Kidney (tissue), 22 donors: ENCODE measurements at places on chromosomes 5 and 9. TPM values are rescaled to one million over a fixed set of nuclear protein-coding genes. Genes with fewer than 3 reads are reported as not detected.

The CORO2A gene
- 5.3 TPM for total RNA-seq

The TRIM36 gene
- 1.8 TPM for total RNA-seq

The FAM240B gene
- total RNA-seq, result not detected

The SPATA31A3 gene
- not detected for total RNA-seq

The ZNF483 gene
- total RNA-seq, result 14.5 TPM

The ANKDD1B gene
- 3.1 TPM for total RNA-seq

The UBAP2 gene
- total RNA-seq, result 33.1 TPM

The OLFML2A gene
- 12.2 TPM for total RNA-seq

The FAM221B gene
- total RNA-seq, result not detected

The CD74 gene
- 2,003 TPM for total RNA-seq

The PITX1 gene
- not detected for total RNA-seq

The ACER2 gene
- 4.2 TPM for total RNA-seq

The MARCOL gene
- not detected for total RNA-seq

The SPINK13 gene
- total RNA-seq, result 1.6 TPM

- DNase-seq, result no peak
Observed at GRCh38 chr9:92612816-92613215, 57.1 kb downstream of the IPPK start.

- no peak for DNase-seq
Observed at GRCh38 chr5:67350618-67351201, 154.1 kb upstream of the CD180 start.

GRCh38 chr5:81914696-81915095 lies 57.1 kb upstream of the ATG10 start:
- no peak for DNase-seq

DNA sequence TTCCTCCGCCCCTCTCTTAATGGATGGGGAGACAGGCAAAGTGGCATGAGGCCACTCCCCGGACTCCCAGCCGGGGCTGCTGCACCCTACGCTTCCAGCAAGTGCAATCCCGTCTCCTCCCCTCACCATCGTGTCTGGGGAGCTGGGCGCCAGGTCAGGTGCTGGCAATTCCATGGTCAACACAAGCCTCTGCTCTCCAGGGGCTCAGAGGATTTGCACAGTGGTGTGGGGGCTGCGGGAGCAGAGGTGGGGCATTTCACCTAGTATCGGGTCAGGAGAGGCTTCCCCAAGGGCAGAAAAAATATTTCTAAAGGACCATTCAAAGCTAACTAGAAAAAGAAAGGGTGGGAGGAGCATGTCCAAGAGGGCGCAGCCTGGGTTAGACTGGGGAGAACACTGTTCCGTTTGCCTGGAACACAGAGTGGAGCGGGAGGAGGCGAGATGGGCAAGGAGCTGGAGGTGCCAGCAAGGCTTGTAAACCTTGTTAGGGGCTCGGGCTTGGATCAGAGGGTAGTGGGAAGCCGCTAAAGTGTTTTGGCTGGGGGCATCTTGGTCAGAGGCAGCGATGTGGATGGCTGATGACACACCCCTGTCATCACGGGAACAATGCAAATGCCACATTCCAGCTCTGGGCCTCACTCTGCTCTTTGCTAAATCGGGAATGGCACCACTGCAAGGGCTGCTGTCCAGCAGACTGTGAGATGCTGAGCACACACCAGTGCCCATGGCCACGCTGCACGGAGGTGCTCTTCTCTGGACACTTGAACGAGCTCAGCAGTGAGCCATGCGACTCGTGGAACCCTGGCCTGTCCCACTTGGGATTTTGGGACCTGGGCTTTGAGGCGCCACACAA lies 191.7 kb downstream of the CDK5RAP2 start:
- no peak for DNase-seq

DNA sequence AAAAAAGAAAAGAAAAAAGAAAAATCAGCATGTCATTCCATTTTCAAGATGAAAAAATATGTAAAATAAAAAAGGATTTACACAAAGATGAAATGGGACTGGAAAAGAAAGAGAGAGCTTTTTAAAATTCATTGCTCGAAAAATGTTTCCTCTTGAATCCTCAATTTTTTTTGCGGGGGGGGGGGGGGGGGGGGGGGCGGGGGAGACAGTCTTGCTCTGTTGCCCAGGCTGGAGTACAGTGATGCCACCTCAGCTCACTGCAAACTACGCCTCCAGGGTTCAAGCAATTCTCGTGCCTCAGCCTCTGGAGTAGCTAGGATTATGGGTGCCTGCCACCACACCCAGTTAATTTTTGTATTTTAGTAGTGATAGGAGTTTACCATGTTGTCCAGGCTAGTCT lies 16.5 kb downstream of the PFDN1 start:
- DNase-seq, result no peak

DNA sequence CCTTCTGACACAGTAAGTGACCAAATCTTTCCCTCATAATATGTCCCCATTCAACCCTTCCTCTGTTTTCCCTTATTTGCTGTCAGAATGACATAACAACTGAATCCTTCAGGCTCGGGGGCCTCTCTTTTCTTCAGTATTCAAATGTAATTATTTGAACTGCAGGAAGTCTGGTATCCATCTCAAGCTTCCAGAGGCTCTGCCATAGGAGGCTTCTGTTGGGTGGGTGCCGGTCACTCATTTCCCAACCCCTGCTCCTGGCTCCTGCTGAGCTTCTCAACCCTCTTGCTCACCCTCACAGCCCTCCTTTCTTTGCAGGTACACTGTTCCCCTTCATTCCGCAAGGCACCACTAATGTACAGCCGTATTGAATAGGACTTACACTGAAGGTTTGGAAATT lies 151.8 kb upstream of the MAP3K1 start:
- no peak for DNase-seq

DNA sequence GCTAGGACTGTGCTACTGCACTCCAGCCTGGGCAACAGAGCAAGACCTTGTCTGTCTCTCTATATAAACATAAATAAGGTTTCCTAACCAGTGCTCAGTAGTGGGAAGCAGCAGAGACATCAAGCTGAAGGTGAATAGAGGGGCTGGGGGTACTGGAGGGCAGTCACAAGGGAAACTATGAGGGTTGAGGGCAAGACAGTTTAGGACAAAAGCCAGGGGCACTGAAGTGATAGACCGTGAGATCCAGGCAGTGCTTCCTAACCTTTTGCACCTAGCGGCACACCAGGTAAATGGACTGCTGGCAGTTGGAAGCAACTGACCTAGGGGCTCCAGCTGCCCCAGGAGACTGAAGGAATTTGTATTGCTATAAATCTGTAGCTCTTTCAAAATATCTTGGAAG lies 178.4 kb downstream of the PJA2 start:
- DNase-seq, result no peak

DNA sequence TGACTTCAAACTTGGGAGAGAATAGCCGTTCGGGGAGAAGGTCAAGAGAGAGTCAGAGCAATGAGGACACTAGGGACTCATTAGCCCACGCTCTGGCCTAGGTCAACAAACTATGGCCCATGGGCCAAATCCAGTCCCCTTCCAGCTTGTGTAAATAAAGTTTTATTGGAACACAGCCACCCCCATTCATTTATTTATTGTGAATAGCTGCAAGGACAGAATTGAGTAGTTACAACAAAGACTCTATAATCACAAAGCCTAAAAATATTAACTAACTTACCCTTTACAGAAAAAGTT lies 33.1 kb upstream of the TRIM32 start:
- no peak for DNase-seq

GRCh38 chr5:123882965-123883345 lies 371.0 kb downstream of the CSNK1G3 start:
- no peak for DNase-seq

- DNase-seq, result no peak
Observed at GRCh38 chr5:81164936-81165335, 68.2 kb upstream of the CKMT2 start.

DNA sequence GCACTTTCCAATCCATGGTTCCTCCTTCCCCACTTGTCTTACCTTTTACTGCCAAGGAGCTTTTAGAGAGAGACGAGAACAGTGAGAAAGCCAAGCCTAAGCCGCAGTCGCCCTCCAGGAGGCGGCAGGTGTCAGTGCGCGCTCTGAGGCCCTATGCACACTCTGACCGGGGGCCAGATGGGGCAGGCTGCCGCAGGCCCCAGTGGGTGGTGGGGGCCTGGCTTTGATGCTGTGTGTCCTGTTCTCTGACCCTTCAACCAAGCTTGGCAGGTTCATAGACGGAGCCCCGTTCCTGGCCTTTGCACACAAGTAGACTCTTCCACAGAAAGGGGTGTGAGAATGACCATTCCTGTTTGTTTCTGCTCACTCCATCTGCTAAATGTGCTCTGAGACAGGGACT lies 77.3 kb downstream of the WNK2 start:
- DNase-seq, result no peak

GRCh38 chr5:97568382-97568781 lies 385.3 kb upstream of the RIOK2 start:
- DNase-seq, result no peak

GRCh38 chr5:8831251-8831650 lies 714.6 kb downstream of the SEMA5A start:
- no peak for DNase-seq

- peak; percentile 88 for DNase-seq
Observed at GRCh38 chr5:135191084-135191826, 157.2 kb upstream of the PITX1 start.

- no peak for DNase-seq
Observed at GRCh38 chr5:31645420-31646081, 6.6 kb downstream of the PDZD2 start.

- DNase-seq, result no peak
Observed at GRCh38 chr5:31182136-31182535, 11.3 kb upstream of the CDH6 start.

DNA sequence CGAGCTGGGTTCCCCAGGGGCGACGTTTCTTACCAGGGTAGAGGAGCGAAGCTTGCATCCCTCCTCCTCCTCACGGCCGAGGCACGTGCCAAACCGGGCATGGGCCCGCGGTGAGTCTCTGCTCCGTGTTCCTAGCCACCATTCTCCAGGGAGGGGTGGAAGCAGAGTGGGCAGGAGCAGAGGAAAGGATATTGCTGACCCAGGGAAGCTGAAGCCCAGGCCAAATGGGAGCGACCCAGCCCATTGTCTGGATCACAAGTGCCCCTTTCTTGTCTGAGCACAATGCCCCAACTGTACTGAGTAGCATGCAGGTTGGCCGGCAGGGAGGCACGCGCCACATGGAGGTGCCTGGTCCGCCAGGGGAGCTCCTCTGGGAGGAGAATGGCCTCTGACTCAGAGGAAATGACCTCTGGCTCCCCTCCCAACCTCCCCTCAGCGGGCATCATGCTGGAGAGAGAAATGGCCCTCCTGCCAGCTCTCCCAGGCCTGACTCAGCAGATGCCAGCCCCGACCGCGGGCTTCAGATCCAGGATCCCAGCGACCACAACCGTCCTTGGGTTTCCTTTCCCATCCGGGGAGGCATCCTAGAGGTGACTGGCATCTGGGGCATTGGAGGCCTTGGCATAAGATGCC lies 1.1 kb downstream of the PRR7 start:
- peak; percentile 42 for DNase-seq

DNA sequence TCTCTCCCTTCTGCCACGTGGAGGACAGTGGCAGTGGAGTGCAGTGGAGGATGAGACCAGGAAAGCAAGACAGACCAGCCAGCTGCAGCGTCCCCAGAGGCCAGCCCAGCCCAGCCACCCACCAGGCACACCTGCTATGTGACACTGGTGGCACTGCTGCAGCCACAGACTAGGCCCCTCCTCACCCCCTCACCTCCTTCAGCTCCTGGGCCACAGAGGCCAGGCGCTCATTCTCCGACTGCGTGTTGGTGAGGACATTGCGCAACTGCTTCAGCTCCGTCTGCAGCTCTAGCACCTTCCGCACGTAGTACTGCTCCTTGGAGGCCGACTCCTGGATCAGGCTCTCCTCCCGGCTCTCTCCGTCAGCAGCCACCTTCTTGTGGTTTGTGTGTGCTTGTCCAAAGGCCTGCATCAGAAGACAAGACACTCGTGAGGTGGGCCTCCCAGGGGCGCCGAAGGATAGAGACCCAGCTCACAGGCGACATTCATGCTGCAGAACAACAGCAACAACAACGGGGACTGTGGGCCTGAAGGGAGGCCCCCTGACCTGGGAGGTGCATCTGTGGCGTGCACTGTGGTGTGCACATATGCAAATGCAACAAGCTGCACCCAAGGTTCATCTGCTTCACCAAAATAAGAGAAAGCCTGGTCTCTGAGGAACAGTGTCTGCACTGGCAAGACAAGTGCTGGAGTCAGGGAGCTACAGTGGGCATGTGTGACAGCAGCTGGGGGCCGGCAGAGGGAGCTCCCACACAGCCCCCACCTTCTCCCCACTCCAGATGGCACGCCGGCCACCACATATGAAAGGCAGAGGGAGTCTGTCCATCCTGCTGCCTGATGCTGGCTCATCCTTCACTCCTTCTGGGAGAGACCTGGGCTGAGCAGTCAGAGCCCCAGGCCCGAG lies 35.5 kb downstream of the BICD2 start:
- DNase-seq, result peak; percentile 62

GRCh38 chr5:142527234-142527633 lies 158.7 kb downstream of the FGF1 start:
- DNase-seq, result no peak

GRCh38 chr5:59519338-59519737 lies 374.2 kb downstream of the PDE4D start:
- DNase-seq, result no peak

- DNase-seq, result no peak
Observed at GRCh38 chr5:135151256-135151655, 117.2 kb upstream of the PITX1 start.

GRCh38 chr9:88372103-88372654 lies 16.1 kb upstream of the SPIN1 start:
- no peak for DNase-seq

DNA sequence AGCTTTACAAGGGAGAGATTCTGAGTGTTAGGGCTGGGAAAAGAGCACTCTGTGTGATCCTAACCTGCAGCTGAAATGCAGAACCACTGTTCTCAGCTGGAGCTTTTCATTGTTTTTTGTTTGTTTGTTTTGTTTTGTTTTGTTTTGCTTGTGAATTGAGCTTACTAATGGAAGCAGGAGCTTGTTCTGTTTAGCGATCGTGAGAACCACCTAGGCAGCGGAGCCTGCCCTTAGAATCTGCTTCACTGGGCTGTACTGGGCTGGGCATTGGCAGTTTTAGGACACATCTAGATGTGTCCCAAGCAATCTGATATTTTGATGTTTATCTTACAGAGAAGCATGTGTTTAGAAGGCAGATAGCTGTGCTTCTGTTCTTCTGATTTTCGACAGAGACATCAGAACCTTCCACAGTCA lies 14.3 kb downstream of the SYK start:
- DNase-seq, result no peak

- DNase-seq, result no peak
Observed at GRCh38 chr5:68122439-68123328, 92.9 kb upstream of the PIK3R1 start.

DNA sequence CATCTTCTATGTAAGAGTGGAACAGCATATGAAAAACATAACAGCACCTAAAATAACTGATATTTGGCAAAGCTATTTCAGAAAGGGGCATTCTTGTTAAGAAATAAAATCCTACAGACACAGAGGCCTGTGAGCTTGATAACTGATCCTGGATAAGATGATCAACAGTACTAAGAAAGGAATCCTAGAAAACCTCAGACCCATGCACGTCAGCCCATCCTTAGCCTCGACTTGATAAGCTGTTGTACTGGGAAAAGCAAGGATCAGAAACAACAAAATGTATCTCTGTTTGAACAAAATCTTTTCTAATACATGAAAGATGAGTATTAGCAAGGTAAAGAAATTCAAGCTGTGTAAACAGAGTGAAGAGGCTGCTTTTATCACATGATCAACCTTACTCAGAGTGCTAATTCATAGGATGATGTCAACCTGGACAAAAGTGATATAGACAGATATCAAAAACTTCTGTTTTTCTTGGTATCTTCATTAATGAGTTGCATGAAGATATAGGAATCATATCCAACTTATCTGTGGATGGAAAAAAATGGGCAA lies 15.2 kb downstream of the LIFR start:
- DNase-seq, result no peak
